GM20000 (cell line): ENCODE measurements at places on chromosomes 12 and 14.
A peak's percentile ranks its signal among the peaks of the same experiment; 100 is the strongest.

DNA sequence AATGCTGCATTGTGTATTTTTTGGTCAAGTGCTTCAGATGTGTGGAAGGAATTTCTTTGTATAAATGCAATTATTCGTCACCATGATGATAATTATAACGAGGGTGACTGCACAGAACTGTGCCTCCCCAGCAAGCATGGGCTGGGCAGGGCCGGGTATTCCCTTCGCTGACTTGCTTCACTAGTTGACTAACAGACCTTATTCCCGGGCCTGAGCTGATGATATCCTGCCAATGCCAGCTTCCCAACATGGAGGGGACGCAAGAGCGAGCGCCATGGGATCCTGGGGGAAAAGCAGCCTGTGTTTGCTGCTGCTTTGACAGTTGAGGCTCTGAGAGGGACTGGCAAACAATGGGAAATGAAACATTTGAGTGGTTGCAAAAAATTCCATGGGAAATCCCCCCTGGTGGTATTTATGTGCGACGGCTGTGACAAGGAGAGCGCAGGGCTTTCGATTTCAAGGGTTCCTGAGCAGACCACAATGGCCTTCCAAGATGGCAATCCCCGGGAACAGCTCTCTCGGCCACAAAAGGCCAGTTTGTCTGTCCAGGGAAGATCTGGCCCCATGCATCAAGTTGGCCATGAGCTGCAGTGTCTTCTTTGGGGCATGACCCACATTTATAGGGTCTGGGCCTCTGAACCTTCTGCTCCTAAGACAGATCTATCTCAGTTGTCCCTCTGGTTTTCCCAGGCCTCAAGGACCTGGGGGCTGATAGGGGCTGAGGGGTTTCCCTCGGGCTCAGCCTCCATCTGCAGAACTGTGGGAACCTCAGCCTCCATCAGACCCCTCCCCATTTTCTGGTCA is 21.9 kb upstream of the MAP1LC3B2 start:
- DNase-seq: peak; percentile 50

- DNase-seq: no peak
These were observed 279.3 kb upstream of the PDE3A start for GRCh38 chr12:20089077-20089476.

GRCh38 chr12:27463511-27464219 is 17.1 kb downstream of the SMCO2 start:
- DNase-seq: no peak

DNA sequence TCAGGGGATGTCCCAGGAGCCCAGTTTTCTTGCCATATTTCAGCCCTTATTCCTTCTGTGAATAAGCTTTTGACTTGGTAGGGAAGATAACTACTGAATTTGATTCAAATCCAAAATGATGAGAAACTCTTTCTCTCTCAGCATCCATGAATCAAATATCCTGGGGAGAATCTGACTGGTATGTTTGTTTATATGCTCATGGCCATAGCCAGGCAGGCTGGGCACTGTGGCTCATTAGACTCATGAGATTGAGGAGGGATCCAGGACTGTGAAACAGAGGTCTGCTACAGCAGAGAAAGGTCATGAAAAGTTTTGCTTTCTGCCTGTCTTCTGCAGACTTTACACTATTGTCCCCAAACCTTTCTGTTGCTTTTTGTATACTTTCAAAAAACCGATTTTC is 346.4 kb upstream of the ATP2B1 start:
- no peak for DNase-seq

GRCh38 chr14:103808403-103809001 is 38.9 kb downstream of the PPP1R13B start:
- DNase-seq: peak; percentile 52

GRCh38 chr14:98733536-98733935 is 538.5 kb downstream of the BCL11B start:
- DNase-seq: no peak

GRCh38 chr12:19544353-19544752 is 105.1 kb downstream of the AEBP2 start:
- DNase-seq: no peak

DNA sequence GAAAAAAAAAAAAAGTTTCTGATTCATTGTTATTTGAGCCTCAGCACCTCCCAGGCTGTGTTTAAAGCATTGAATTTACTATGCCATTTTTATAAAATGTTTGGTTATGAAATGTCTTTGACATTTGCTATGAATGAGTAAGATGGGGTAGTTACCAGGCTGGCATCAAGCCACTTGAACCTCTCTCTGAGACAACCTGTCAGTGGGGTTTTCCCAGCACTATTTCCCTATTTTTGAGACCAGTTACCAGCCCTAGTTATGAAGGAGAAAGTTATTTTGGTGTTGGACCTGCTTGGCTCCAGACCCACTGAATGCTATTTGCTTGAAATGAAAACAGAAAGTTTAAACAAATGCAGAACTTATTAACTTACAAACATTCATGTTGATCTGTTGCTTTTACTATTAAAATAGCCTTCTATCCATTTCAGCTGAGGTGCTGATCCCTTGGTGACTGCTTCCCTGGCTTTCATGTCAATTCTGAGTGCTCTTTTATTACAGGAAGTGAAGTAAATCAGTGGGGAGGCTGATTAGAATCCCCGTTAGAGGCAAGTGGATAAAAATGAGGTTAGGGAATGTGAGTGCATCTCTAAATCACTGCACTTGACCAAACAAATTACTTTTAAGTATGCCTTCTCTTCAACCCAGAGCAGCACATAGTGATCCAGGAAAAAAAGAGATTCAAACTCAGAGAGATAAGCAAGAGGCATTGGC is 37.8 kb downstream of the LLPH start:
- no peak for DNase-seq

- DNase-seq: no peak
These were observed 1045.2 kb downstream of the FLRT2 start for GRCh38 chr14:86575141-86575540.

GRCh38 chr14:54083549-54084239 is 127.1 kb upstream of the BMP4 start:
- DNase-seq: no peak

DNA sequence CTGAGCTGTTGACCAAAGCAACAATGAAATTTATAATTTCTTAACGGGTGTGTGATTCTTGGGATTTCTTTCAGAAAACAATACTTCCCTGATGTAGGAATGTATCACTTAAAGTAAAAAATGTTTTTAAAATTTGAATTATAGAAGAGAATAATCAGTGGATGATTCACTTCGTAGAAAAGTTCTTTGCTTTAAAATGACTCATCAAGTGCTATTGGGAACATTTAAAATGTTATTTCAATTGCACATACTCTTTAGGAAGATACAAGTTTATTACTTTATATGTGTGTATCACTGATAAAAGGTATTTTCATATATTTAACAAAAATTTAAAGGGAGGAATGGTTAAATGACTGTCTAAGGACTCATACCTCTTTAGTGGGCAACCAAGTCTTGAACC is 155.3 kb downstream of the PDE3A start:
- DNase-seq: no peak

GRCh38 chr12:72234886-72235285 is 37.3 kb upstream of the TRHDE start:
- no peak for DNase-seq

DNA sequence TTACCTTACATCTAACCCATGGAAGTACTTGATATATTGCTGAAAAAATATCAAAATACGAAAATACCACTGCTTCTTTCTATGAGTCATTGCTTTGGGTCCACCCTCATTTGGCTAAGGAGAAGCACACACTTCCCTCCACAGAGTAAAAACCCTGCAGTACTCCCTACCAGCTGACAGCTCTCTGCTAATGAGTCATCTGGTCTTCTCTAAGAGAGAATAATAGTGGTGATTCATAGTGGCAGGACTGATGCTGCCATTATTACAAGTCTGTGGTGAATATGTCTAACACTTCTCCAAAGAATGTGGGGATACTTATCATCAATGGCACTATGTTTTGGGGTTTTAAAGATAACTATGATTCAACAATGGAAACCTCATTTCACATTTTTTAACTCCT is 90.7 kb downstream of the PPFIA2 start:
- DNase-seq: peak; percentile 1

- DNase-seq: peak; percentile 39
These were observed 111.0 kb downstream of the MNAT1 start for GRCh38 chr14:60845523-60845922.

DNA sequence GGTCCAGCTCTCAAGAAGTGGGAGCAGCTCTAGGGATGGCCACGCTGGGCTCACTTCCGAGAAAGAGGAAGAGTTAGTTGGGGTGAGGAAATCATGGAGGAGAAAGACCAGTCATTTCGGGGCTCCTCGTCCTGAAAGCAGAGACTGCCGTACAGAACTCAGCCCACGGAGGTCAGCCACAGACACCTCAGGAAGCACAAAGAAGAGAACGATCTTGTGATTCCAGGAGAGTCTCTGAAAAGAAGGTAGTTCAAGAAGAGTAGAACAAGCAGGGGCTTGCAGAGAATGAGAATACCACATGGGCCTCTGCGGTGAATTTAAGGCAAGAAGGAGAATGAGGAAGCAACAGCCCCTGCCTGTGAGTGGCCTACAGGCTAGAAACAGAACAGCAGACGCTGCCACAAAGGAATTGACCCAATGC is 311.9 kb downstream of the CACNA1C start:
- no peak for DNase-seq

- DNase-seq: no peak
These were observed 430.7 kb upstream of the DCN start for GRCh38 chr12:91613223-91613779.

GRCh38 chr12:5022465-5023061 is 21.1 kb upstream of the KCNA5 start:
- peak; percentile 79 for DNase-seq

GRCh38 chr12:57934819-57935218 is 6.5 kb upstream of the ATP23 start:
- DNase-seq: no peak

- no peak for DNase-seq
These were observed 36.4 kb upstream of the P2RX7 start for GRCh38 chr12:121096199-121096798.

DNA sequence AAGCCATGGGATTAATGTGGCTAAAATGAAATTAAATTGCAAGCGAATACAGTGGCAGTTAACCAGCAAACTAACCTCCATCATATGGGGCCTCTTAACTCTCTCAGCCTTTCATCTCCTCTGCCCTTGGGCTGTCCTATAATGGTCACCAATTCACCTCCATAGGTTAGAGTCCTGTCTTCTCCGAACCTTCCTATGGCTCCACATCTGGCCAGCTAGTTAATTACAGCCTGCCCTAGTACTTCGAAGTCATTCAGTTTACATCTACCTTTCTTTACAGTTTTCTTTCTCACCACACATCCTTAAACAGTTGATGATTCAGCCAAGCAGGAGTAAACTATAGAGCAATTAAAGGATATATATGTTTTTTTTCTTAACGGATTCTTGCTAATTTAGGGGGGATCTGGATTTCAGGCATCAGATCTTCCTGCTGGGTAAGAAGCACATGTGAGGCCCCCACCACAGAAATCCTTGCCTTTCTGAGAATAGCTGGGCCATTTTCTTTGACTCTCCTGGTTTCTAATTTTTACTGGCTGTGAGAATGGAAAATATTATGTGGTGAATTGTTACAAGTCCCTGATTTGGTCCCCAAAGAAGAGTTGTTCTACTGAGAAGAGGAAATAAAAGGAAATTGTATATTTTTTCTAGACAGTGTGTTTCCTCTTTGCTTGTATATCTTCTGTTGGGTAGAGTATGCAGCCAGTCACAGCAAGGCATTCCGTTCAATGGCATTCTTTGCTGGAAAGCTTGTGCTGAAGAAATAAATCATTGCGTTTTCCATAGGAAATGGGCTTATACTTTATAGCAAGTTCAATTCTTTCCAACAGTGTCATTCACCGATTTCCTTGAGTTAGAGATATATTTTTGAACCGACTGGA is 16.7 kb downstream of the HMGA2 start:
- no peak for DNase-seq

- DNase-seq: no peak
These were observed 75.2 kb upstream of the MAX start for GRCh38 chr14:65177551-65177950.

DNA sequence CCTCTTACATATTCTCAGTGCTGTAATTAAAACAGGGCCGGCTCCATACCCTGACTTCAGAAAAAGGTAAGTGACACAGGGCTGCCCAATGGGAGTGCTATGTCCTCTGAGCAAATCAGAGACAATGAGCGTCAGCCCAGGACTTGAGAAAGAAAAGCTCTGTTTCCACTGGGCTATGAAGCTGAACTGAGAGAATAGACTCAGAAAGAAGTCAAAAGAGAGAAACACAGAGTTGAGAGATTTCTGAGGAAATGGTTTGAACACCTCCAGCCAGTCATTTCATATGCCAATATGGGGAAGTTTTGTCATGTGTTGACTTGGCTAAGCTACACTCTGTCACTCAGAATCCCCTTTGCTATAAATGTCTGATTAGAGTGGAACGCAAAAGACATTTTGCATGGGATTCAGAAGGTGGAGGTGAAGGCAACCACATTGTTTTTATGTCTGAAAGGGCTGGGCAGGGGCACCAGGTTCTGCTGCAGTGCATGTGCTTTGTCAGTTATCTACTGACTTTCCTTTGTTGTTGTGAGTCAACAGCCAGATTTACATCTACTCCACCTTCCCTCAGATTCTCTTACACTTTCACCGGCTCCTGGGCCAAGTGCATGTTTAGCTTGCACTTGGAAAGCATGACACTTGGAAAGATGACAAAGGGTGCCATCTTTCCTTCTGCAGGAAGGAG is 313.3 kb downstream of the DUSP6 start:
- DNase-seq: no peak
